Naive thymus-derived CD4-positive, alpha-beta T cell (primary cell): ENCODE measurements at places on chromosomes 13 and 19. TPM values are rescaled to one million over a fixed set of nuclear protein-coding genes. Genes with fewer than 3 reads are reported as not detected.

DNA sequence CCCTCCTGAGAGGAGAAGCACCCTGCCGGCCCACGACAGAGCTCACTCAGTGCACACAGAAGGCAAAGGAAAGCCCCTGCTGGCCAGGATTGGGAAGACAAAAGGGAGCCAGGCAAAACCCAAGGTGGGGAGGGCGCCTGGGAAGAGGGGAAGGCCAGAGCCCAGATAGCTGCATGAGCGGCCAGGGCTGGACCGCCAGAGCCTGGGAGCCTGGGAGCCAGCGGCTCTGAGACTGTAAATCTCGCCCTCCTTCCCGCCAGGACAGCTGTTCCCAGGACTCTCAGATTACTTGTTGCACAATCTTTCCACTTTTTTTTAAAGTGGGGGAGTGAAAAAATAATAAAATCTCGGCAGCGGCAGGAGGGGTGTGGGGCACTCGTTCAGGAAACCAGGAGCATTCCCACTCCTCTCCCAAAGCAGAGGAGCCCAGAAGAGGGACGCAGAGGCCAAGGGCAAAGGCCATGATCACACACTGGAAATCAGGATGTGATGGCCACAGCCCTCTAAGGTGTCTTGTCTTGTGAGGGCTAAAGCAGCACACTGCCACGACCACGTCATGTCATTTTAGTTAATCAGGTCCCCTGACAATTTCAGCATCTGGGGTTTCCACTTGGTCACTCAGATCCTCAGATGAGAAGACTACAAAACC, 19.6 kb upstream of the EPHX3 start:
- H3K27me3 ChIP-seq = no peaks in the 10 kb centered on the region
- H3K36me3 ChIP-seq = peaks cover 98% of the 10 kb centered on the region
- no peaks in the 10 kb centered on the region for H3K4me1 ChIP-seq
- no peak for DNase-seq
- H3K4me3 ChIP-seq = no peak overlapping the region

DNA sequence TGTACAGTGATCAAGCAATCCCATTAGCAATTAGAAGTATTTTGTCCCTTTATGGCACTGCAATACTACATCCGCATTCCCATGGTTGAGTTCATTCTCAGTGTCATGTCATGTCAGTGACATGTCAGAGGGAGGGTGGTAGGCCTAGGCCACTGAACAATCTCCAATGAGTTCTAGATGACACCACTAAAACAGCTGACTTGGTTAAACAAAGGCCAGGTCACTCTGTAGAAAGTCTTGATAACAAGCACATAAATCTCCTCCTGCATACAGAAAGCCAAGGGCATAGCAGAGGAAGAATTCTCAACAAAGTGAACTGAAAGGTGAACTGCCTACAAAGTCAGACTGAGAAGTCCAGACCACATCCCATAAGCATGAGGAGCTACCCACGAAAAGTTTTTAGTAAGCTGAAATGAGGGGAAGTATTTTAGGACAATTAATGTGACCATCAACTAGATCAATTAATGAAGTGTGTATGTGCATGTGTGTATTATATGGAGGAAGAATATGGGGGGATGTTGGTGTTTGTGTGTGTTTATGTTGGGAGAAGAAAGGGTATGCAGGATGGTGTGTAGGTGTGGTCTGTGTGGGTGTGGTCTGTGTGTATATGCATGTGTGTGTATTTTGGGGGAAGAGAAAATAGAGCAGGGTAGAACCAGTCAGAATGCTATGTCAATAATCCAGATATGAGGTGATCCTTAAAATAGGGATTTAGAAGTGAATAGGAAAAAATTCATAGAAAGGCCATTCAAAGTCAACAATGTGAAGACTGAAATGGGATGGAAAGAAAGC, 67.7 kb downstream of the TBC1D4 start:
- no peaks in the 10 kb centered on the region for H3K36me3 ChIP-seq
- H3K27ac ChIP-seq = no peak overlapping the region
- H3K27me3 ChIP-seq = no peaks in the 10 kb centered on the region
- H3K4me1 ChIP-seq = no peaks in the 10 kb centered on the region

- H3K4me1 ChIP-seq = no peaks in the 10 kb centered on the region
- H3K36me3 ChIP-seq = peaks cover 11% of the 10 kb centered on the region
- H3K27me3 ChIP-seq = no peaks in the 10 kb centered on the region
- H3K27ac ChIP-seq = no peak overlapping the region
- H3K4me3 ChIP-seq = no peak overlapping the region
These were observed 50.4 kb downstream of the MBNL2 start for GRCh38 chr13:97272526-97272925.

DNA sequence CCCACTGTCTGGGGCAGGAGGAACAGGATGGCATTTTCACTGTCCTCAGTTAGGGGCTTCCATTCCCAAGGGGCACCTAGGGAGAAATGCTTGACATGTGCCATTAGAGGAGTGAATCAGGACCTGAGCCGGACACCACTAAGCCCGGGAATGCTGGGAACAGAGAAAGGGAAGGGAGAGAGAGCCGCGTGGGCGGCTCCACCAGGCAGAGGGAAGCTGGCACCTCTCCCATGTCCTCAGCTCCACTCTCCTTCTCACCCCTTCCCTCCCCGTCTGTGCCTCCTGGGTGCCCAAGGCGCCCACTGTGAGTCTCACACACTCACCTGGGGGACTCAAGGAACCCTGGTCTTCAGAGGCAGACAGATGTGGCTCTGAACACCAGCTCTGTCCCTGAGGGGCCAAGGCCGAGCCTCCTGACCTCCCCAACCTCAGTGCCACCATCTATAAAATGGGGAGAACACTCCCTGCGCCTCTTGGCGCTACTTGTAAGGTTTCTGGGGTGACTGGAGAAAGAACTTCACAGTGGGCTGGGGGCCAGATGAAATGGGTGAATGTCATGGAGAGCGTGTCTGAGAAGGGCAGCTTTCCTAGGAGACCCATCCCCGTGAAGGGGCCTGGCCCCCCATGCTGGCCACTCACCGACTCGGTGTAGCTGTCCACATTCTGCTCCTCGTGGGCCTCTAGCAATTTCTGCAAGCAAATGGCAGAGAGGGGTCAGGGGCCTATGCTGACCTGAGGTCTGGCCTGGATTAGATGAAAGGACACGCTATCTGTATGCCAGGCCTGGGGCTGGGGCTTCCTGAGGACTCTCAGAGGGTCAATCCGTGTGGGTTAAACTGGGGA, 5.3 kb upstream of the KPTN start:
- peaks cover 12% of the 10 kb centered on the region for H3K4me1 ChIP-seq
- H3K27me3 ChIP-seq = no peaks in the 10 kb centered on the region
- no peak for DNase-seq
- H3K4me3 ChIP-seq = no peak overlapping the region
- no peak overlapping the region for H3K27ac ChIP-seq

- H3K4me1 ChIP-seq = no peaks in the 10 kb centered on the region
- no peak overlapping the region for H3K27ac ChIP-seq
- no peak overlapping the region for H3K4me3 ChIP-seq
- H3K36me3 ChIP-seq = no peaks in the 10 kb centered on the region
These were observed 483.6 kb downstream of the PCDH20 start for GRCh38 chr13:60931858-60932546.

DNA sequence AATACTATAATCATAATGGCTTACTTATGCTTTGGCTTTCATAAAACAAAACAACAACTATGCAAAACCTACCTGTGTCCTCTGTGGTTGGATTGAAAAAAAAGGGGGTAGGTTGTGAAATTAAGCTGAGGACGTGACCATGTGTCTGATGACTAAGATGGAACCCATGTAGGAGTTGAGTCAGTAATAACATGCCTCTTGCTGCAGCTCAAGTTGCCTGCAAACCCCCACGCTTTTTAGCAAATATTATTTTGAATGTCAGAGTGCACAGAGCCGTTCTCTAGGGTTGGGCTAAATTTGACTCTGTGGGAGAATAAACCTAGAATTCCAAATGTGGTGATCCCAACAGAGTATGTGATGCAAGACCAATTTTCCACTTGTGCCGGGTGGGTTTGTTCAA, 209.3 kb downstream of the KCNRG start:
- H3K4me3 ChIP-seq = no peak overlapping the region
- H3K36me3 ChIP-seq = no peaks in the 10 kb centered on the region
- no peak for DNase-seq
- no peak overlapping the region for H3K27ac ChIP-seq

DNA sequence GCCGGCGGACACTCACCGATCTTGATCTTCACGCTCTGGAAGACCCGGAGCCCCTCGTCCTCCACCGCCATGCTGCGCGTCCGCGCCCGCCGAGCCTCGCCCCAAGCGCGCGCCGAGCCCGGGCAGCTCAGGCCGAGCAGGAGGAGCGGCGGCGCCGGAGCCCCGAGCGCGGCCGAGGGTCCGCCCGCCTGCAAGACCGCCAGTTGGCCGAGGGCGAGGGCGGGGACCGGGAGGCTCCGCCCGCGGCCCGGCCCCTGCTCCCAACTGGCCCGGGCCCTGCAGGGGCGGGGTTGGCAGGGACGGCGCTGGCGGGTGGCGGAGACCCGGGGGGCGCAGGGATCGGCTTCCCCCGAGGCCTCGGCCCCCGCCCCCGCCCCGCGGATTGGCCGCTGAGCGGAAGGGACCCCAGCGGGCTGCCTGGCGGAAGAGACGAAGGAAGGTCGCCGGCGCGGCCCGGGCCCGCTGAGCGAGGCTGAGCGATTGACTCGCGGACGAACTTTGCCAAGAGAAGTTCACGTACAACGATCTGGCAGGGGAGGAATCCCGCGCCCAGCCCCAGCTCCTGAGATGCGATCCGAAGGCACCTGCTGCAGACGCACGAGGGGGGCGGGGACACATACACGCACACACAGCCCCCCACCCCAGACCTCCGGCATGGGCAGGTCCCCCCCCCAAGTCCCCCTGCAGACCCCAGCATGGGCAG, at the start of gene RASA3:
Gene RASA3, minus strand, starts transcription at position 205 of the 703 bp plus-strand sequence. Its CDS starts 134 bp downstream, at position 71.
- H3K36me3 ChIP-seq = no peaks in the 10 kb centered on the region
- H3K27ac ChIP-seq = peak within 1 kb of the TSS; percentile 85
- peaks cover 32% of the 10 kb centered on the region for H3K4me1 ChIP-seq
- peak; percentile 66 for DNase-seq
- no peaks in the 10 kb centered on the region for H3K27me3 ChIP-seq
- H3K4me3 ChIP-seq = peak within 1 kb of the TSS; percentile 90

- H3K36me3 ChIP-seq = no peaks in the 10 kb centered on the region
- no peaks in the 10 kb centered on the region for H3K4me1 ChIP-seq
- no peak overlapping the region for H3K27ac ChIP-seq
- DNase-seq = no peak
- H3K27me3 ChIP-seq = peaks cover 3% of the 10 kb centered on the region
These were observed 2.3 kb downstream of the ZNF536 start for GRCh38 chr19:30374539-30374864.

GRCh38 chr13:35629026-35629425, 152.5 kb upstream of the MAB21L1 start:
- no peak overlapping the region for H3K27ac ChIP-seq
- H3K36me3 ChIP-seq = no peaks in the 10 kb centered on the region
- no peak overlapping the region for H3K4me3 ChIP-seq
- no peaks in the 10 kb centered on the region for H3K27me3 ChIP-seq
- DNase-seq = no peak
- no peaks in the 10 kb centered on the region for H3K4me1 ChIP-seq

DNA sequence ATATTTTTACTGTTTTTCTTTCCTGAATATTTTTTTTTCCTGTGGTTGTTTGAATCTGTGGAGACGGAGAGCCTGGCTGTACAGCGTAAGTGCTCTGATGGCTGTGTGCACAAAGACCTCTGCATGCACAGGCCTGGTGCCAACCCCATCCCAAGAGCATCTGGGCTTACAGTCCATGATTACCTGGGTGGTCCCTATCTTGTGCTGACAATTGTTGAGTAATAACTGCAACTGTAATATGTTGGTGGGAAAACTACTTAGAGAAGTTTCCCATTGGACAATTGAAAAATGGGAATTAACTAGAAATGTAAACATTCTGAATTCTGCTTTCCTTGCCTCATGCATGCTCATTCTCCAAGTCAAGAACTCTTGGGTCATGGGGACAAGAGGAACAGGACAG, 268.7 kb downstream of the SHISA2 start:
- no peaks in the 10 kb centered on the region for H3K27me3 ChIP-seq
- DNase-seq = no peak
- H3K27ac ChIP-seq = no peak overlapping the region
- H3K36me3 ChIP-seq = no peaks in the 10 kb centered on the region
- H3K4me1 ChIP-seq = no peaks in the 10 kb centered on the region

DNA sequence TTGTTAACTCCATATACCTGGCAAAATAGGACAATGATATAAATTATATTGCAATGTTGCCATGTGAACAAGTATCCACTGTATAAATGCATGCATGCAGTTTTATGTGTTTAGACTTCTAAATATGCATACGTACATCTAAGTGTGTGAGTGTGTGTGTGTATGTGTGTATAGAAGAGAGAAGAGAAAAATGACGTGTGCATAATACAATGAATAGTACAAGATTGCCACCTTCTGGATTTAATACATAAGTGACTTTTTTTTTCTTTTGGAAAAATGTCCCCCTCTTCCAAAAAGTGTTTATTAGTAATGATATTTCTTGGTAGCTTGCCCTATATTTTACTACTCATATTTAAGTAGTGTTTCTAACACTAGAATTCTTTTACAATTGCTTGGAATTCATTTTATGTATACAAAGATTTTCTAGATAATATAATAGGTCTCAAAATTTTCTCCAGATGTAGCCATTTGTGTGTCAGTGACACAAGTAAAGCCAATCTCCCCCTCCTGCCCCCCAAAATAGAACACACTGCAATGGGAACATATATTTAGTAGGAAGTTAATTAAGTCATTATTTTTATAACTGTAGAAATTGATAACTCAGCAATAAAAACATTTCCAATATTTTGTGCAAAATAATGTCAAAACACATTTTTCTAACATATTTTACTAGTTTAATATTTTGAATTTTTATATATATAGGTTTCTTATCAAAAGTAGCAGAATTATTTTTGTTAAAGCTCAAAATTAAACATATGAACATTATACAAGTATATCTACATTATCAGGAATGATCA, 783.3 kb upstream of the ATXN8OS start:
- H3K36me3 ChIP-seq = no peaks in the 10 kb centered on the region
- H3K4me1 ChIP-seq = no peaks in the 10 kb centered on the region
- no peaks in the 10 kb centered on the region for H3K27me3 ChIP-seq
- no peak for DNase-seq

GRCh38 chr13:91228940-91229339, 118.5 kb upstream of the MIR17HG start:
- peaks cover 3% of the 10 kb centered on the region for H3K27me3 ChIP-seq
- no peak for DNase-seq
- H3K27ac ChIP-seq = no peak overlapping the region
- no peak overlapping the region for H3K4me3 ChIP-seq
- no peaks in the 10 kb centered on the region for H3K4me1 ChIP-seq

GRCh38 chr13:35648201-35648600, 171.7 kb upstream of the MAB21L1 start:
- no peak overlapping the region for H3K27ac ChIP-seq
- H3K36me3 ChIP-seq = no peaks in the 10 kb centered on the region
- H3K4me1 ChIP-seq = no peaks in the 10 kb centered on the region
- DNase-seq = no peak
- H3K4me3 ChIP-seq = no peak overlapping the region

DNA sequence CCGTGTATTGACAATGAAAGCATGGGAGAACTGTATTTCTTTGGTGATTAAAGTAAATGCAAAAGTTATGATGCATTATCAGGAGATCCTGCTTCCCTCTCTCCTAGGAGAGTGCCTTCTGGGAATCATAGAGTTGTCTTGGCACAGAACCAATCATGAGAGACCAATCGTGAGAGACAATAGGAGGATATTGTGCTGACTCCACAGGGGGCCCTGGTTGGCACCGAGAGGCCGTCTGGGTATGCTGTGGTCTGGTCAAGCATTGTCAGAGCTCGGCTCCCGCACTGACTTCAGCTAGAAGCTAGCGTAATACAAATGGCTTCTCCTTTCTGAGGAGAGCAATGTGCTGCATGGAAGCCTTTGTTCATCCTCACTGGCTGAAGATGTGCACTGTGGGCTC, 131.5 kb upstream of the GJB6 start:
- DNase-seq = no peak
- H3K27ac ChIP-seq = no peak overlapping the region
- no peaks in the 10 kb centered on the region for H3K36me3 ChIP-seq

Gene SIGLEC14
- 43.8 TPM for total RNA-seq

Gene ZNF829
- total RNA-seq = 9.0 TPM

Gene LRRC25
- 0.15 TPM in 1 of 2 replicates, not detected in the other for total RNA-seq

Gene SLC10A2
- total RNA-seq = not detected in 2 replicates

Gene ANGPTL8
- total RNA-seq = not detected

Gene STOML3
- total RNA-seq = not detected in 2 replicates

Gene DPP9
- 71.2 TPM for total RNA-seq
